Activated CD4-positive, alpha-beta T cell treated with anti-CD3 and anti-CD28 coated beads, Interleukin-2, amount 50 U/mL, for 24 hours (primary cell): ENCODE measurements at places on chromosomes 6 and 20.

- no peak for DNase-seq
Measured at GRCh38 chr6:138691595-138692057, 81.9 kb upstream of the CCDC28A start.

GRCh38 chr6:72425003-72425681 is 196.7 kb upstream of the KCNQ5 start:
- DNase-seq: no peak

DNA sequence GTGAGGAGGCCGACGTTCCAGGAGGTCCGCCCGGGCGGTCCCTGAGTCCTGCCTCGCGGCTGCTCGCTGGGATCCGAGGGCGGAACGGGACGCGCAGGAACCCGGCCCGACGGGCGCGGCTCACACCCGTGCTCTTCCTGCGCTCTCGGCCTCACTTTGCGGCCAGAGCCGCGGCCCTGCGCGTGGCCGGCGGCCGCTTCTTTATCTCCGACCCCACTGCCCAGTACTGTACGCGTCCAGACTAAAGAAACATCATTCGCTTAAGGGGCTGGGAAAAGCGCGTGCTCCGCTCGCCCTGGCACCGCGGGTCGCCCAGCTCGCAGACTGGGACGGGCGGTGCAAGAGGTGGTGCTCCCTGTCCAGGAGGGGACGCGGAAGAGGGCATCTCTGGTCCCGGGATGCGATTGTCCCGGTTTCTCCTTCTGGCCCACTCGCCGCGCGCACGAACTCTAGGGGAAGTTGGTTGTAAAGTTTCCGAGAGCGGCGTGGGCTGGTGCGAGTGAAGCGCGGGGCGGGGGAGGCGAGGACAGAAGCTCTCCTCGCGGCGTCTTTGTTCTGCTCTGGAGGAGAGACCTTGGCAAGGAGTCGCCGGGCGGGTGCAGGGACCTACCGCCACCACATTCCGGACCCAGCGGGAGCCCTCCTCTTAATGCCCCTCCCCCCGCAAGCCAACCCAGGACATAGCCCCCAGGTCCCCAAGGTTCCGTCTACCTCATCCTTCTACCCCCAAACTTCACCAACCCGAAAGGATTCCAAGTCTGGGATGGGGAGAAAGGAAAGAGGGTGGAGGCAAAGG is 71.0 kb downstream of the SOX4 start:
- no peak for DNase-seq

DNA sequence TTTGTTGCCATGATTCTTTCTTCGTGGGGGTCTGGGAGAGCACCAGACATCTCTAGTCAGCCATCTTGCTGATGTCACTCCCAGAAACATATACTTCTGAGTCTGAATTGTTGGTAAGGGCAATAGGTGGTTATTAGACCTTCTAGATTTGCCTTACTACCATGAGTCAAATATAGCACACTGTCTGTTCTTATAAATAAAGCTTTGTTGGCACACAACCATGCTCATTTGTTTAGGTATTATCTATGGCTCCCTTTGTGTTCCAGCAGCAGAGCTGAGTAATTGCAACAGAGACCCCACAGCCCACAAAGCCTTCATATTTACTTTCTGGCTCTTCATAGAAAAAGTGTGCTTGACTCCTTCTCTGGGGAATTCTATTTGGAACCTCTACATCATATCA is 62.9 kb downstream of the CDH26 start:
- no peak for DNase-seq

DNA sequence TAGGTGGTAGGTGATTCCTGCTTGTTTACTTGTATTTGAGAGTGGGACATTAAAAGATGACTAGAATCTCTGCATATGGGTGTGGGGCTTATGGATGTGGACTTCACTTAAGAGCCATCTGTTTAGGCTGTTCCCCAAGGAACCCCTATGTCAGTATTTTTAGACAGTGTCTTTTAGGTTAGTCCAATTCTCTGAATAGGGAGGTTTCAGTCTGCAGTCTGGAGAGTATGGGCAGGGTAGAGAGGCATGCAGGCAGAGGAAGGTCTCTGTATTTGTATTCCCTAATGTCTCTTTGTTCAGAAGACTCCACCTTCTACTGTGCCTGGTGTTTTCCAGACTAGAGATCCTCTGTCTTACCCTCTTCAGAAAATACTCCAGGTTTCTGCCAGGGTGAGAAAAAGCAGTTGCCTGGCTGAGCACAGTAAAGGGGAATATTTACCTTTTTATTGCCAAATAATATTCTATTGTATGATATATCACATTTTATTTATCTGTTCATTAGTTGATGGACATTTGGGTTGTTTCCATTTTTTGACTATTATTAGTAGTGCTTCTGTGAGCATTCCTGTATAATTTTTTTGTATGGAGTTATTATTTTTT is 19.1 kb downstream of the SLX4IP start:
- no peak for DNase-seq

DNA sequence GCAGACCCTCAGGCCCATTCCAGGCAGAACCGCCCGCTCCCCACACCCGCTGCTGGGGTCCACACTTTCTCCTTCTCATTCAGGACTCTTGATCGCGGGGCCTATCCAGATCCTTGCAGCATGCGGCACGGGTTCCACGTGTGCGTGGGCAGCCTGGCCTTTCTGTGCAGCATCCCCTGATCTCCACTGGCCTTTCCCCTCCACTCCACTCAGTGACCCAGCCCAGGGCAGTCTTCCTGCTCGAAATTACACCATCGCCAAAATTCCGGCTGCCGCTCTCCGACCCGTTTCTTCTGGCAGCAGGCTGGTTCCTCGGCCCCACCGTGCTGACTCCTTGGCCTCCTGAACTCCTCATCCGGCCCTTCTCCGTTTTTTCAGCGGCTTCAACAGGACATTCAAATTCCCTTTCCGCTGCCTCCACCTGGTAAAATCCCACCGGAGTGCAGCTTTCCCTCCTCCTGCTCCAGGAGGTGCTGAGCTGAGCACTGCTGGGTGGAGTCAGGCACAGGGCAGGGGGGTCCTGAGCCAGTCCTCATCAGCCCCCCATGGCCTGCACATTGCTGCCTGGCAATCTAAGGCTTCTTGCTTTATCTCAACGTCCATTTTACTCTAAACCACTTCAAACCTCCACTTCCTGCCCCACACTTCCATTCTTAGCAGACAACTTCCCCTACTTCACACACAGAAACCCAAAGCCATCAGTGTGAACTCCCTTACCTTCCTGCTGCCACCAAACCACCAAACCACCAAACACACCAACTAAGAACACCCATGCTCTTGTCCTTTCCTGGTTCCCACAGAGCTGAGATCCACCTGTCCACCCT is 9.0 kb downstream of the SFT2D1 start:
- no peak for DNase-seq

DNA sequence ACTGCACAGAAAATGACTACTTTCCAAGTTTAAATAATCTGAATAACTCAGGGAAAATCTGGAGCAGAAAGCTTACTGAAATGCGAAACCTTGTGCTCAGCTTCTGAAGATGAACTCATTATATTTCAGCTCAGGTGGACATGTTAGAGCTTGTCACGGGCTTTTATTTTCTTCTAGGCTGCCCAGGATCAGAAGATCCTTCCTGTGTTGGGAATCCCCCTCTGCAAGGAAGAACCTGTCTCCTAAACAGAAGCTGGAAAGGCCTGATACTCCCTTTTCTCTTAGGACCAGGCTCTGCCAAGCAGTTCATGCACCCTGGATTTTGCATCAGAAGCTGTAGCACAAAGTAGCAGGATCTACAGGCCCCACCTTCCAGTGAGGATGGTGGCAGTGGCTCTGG is 5.1 kb upstream of the SLC2A12 start:
- no peak for DNase-seq

DNA sequence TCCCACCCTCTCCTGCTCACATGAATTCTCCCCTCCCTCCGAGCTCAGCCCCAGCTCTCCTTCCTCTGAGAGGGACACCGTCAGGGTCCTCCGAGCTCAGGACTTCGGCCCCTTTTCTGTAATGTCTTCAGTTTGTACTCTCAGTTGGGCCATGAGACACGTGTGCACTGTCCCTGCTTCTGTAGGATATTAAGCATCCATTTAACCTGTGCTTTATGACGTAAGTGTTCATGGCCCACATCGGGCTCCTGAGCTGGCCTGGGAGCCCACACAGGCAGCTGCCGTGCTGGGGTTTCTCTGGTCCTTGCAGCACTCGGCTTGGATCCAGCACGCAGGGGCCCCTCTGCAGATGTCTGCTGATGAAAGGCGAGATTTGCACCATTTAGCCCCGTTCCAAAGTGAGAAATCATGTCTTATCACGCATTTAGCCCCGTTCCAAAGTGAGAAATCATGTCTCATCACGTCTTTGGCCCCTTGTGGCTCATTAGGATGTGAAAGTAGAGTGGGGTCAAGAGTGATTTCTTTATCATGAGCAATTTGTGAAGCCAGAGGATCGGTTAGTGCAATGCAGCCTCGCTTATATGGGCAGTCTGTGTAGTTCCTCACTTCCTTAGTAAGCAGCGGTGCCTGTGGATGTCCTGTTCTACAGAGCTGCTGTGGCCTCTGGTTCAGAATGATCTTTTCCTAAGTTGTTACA is 25.3 kb downstream of the DUSP22 start:
- no peak for DNase-seq

- no peak for DNase-seq
Measured at GRCh38 chr20:39886650-39887190, 802.3 kb downstream of the MAFB start.

- no peak for DNase-seq
Measured at GRCh38 chr6:109024368-109024767, 70.3 kb downstream of the SESN1 start.

DNA sequence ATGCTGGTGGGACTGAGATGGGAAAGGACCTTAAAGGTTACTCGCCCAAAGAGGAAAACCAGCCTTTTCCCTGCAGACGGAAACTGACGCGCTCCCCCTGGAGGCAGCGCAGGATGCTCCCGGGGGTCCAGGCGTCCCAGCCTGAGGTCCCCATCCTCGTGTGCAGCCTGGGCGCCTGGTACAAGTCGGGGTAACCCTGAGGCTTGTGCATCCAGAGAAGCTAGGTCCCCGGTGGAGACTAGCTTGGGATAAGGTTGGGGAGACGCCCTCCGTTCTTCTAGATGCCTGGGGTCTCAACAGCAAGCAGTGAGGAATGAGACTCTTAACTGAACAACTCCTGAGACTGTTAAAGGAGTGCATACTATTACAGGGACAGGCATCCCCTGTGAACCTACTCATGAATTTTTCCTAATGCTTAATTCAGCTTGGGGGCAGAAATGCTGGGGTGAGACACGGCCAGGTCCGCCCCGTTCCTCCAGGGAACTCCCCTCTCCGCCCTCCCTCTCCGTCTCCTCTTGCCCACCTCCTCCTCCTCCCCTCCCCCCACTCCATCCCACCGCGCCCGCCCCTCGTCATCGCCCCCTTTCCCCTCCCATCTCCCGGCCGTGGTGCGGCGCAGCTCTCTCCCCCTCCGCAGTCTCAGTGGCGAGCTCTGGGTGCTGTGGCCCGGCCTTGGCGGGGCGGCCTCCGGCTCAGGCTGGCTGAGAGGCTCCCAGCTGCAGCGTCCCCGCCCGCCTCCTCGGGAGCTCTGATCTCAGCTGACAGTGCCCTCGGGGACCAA is at the start of gene PRSS35:
PRSS35 (plus strand) TSS at position 634 of the 781 bp plus-strand sequence. CDS start 10,908 bp downstream, outside the sequence.
- no peak for DNase-seq

GRCh38 chr6:37695857-37696219 is 1.8 kb downstream of the MDGA1 start:
- no peak for DNase-seq

DNA sequence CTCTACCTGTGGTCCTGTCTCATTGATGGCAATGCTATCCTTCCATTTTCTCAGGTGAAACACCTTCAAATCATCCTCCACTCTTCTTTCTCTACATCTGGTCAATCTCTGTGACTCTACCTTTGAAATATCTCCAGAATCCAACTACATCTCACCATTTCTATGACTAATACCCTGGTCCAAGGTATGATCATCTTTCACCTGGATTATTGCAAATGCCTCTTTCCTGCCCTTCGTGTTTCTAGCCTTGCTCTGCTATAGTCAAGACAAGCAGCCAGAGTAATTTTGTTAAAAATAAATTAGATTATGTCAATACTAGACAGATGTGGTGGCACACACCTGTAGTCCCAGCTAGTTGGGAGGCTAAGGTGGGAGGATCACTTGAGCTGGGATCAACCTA is 17.8 kb upstream of the BLCAP start:
- DNase-seq: no peak
